ENCODE measurements at places on chromosomes 16 and 17. TPM values are rescaled to one million over a fixed set of nuclear protein-coding genes. Genes with fewer than 3 reads are reported as not detected.

The CDR2 gene
- total RNA-seq, result 24.0 TPM

The TBC1D26 gene
- total RNA-seq, result not detected

The SSTR5 gene
- 0.24 TPM for total RNA-seq

- H3K4me3 ChIP-seq, result no peak overlapping the region
- no peak for DNase-seq
- no peak overlapping the region for H3K27ac ChIP-seq
Observed at GRCh38 chr16:1548727-1549126, 15.3 kb downstream of the TMEM204 start.

DNA sequence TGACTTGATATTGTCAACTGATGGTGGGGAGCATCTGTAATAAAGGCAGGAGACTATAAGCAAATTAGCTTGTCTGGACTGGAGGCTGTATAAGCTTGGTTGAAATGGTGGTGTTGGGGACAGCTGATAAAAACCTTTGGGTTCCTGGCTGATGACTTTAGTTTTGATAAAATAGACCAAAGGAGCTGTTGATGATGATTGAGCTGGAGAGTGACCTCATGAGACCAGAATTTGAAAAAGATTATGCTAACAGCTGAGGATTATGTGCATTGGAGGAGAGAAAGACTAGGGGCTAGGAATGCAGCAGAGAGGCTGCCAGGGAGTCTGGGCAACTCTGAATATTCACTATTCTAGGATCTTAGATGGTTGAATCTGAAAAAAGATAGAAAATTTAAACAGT, 8.7 kb upstream of the CDC27 start:
- no peaks in the 10 kb centered on the region for H3K4me1 ChIP-seq
- H3K36me3 ChIP-seq, result no peaks in the 10 kb centered on the region
- no peak overlapping the region for H3K4me3 ChIP-seq
- no peaks in the 10 kb centered on the region for H3K27me3 ChIP-seq

DNA sequence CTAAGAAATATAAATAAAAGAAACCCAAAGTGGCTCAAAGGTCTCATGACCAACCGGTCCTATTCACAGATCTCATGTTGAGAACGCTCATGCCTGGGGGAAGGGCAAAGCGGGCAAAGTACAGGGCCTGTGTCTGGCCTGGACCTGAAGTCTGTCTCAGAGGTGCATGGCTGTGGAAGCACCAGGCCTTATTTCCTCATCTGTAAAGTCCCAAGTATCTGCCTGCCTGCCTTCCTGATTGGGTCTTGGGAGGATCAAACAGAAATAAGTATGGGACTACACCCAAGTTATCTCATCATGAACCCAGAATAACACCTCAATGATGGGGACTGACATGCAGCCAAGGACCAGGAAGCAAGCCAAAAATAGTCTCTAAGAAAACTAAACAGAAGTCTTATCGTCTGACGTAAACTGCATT, 14.2 kb downstream of the AXIN2 start:
- H3K36me3 ChIP-seq, result no peaks in the 10 kb centered on the region
- no peaks in the 10 kb centered on the region for H3K27me3 ChIP-seq
- no peak overlapping the region for H3K4me3 ChIP-seq
- peak; percentile 95 for DNase-seq
- H3K27ac ChIP-seq, result peak overlapping the region; percentile 75
